ENCODE measurements at places on chromosomes 2 and 18. TPM values are rescaled to one million over a fixed set of nuclear protein-coding genes. Genes with fewer than 3 reads are reported as not detected.

GRCh38 chr2:3184167-3184566, 193.5 kb downstream of the EIPR1 start:
- DNase-seq: no peak

GRCh38 chr18:41756141-41756540, 198.9 kb upstream of the PIK3C3 start:
- DNase-seq: no peak

- no peak for DNase-seq
These were observed 112.0 kb downstream of the EXOC6B start for GRCh38 chr2:72713857-72714256.

Gene ABCG8
- polyA plus RNA-seq: 0.04 TPM

Gene VIL1
- not detected for polyA plus RNA-seq

- peak; percentile 21 for DNase-seq
These were observed 114.5 kb downstream of the PIEZO2 start for GRCh38 chr18:11034884-11035283.

- DNase-seq: peak; percentile 84
These were observed 2.2 kb downstream of the RND3 start for GRCh38 chr2:150485114-150485870.

- no peak for DNase-seq
These were observed 108.9 kb upstream of the ITGA4 start for GRCh38 chr2:181348107-181348837.

Gene LIMS4
- polyA plus RNA-seq: 1.8 TPM

DNA sequence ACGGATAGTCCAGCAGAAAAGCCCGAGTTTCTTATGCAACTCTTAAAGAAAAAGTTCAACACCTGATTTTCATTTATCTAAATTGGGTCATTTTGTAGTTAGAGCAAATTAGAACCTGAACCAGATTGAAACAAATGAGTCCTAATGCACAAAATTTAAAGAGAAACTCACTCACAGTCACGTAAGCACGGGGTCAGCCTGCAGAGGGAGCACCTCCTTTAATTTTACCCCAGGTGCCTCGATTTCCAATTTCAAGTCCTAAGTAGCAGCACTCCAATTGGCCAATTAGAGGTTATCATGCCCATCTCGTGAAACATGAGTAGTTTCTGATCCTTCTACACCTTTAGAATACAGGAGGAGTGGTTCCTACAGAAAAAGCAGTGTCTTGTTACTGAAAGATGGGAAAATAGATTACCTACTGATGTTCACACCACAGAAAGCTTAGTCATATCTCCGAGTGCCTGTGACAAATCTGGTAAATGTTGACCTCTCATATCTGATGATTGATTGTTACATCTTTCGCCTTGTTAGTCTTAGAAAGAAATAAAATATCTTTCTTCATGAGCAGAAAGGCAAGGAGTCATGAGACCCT, 1929.8 kb upstream of the LRRTM1 start:
- no peak for DNase-seq

- DNase-seq: no peak
These were observed 176.1 kb downstream of the INSIG2 start for GRCh38 chr2:118264232-118264990.

Gene C2orf81
- polyA plus RNA-seq: 6.0 TPM

Gene LDAH
- 11.4 TPM for polyA plus RNA-seq

GRCh38 chr2:175892046-175892445, 110.0 kb downstream of the LNPK start:
- peak; percentile 71 for DNase-seq

Gene SP110
- polyA plus RNA-seq: 11.1 TPM
